ENCODE measurements at places on chromosomes 5 and 9.

DNA sequence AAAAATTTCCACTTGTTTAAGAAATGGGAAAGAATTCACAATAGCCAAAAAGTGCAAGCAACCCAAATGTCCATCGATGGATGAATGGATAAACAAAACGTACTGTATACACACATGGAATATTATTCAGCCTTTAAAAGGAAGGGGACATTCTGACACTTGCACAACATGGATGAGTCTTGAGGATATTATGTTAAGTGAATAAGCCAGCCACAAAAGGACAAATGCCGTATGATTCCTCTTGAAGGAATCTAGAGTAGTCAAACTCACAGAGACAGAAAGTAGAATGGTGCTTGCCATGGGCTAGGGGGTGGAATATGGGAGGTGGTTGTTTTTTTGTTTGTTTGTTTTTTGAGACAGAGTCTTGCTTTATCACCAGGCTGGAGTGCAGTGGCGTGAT is 3.8 kb upstream of the ATP6V0E1 start:
- peak; percentile 19 for DNase-seq

DNA sequence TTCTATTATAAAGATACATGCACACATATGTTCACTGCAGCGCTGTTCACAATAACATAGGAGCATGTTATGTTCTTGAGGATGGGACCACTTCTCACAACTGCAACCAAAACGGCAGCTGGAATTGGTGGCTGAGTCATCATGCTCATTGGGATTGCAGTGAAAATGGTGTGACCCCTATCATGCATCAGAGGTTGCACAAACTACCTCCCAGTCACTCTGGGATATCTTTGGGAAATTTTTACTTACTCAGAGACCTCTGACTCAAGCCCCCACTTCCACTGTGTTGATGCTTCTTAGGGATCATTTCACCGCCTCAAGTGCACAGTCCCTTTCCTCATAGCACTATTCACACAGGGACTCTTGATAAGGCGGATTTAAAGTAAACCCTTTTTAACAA is 474.1 kb downstream of the BNC2 start:
- no peak for DNase-seq

GRCh38 chr9:77218612-77219011 is 41.3 kb downstream of the VPS13A start:
- DNase-seq: no peak

GRCh38 chr5:159106193-159106568 is 6.5 kb upstream of the EBF1 start:
- DNase-seq: no peak

DNA sequence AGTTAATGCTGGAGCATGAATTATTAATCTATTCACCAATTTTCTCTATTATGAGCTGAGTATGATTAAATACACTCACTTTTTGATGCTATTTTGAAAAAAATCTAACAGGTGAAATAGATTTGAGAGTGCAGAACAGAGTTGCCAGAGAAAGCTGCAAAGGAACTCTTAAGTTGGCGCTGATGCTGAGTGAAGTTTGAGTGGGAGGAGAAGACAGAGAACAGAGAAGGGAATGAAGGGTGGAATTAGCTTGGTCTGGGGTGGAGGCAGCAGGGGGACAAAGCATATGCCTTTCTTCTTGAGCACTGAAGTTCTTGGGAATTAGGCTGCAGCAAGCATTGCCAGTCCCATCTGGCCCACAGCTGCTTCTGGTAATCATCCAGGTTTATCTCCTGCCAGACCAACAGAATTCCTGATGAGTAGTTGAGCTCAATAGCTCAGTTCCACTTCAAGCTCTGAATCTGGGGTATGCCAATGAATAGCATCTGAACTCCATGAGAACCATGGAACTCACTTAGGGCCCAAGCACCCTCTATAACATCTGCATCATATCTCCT is 290.1 kb downstream of the HINT1 start:
- DNase-seq: no peak

- no peak for DNase-seq
These were observed 588 bp downstream of the TRAF2 start for GRCh38 chr9:136886610-136887597.

- DNase-seq: no peak
These were observed 90.1 kb downstream of the THBS4 start for GRCh38 chr5:80125022-80125961.

- DNase-seq: no peak
These were observed 15.2 kb upstream of the SPIN1 start for GRCh38 chr9:88373045-88373444.

DNA sequence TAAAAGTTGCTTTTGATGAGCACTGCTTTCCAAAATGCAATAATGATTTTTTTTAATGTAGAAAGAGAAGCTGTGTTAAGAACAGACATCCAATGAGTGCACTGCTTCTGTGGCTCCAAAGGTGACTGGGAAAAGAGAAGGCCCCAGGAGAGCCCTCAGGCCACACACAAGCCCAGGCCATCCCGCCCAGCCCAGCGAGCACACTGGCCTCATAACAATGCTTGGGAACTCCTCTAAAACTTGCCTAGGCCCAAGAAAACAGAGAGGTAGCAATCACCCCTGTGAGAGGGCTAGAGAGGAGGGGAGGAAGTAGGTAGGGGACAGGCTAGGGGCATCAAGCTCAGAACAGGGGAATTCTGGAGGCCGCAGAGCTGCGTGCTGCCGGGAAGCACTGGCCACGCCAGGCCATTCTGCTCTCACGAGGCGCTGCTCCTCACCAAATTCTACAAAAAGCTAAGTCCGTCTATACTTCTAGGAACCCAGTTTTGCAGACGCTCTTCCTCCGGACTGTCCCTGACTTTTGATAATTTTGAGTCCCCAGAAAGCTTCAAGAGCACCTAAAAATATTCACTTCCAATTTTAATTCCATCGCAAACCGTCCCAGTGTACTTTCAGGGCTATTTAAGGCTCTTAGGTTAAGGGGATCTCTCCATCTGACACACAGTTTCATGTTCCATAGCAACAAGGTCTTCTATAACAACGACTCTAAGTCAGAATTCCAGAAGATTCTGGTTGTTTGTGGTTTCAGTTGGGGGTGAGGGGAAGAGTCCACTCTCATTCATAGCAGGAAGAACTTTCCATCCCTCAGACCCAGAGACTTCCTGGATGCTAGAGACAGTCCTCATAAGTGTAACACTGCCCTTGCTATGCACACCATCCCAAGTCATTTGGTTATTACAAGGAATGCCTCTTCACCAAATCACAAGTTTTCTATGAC is 51.0 kb downstream of the HABP4 start:
- no peak for DNase-seq

DNA sequence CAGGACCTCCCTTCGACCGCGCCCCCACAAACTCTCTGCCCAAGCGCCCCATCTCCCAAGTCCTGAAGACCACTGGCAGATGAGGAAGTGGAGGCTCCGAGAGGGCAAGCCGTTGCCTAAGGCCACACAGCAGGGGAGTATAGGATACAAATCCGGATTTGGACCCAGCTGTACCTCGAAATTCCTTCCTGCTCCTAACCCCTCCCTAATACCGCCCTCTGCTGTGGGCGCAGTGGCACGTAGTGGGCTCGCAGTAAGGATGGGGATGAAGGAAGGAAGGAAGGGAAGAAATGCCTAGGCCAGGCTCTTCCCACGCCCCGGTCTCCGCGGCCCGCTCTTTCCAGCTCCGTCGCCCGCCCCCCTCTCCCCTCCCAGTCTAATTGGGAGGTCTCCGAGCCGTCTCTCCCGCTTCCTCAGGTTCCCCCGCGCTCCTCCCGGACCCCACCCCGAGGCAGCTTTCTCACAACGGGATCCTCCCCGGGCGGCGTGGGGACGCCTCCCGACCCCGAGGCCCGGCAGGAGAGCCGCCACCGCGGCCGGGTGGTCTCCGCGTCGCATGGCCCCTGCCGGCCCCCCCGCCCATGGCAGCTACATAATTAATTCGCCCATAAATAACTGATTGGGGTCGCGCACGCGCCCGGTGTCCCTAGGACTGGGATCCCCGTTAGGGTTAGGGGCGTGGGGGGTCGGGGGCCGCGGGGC is 138.9 kb downstream of the C9orf50 start:
- DNase-seq: no peak

GRCh38 chr5:14199902-14200301 is 56.8 kb downstream of the TRIO start:
- DNase-seq: no peak

Measured in T1000 (cell line).